Thoracic aorta (tissue), 2 donors: ENCODE measurements at places on chromosomes 13 and 19.

GRCh38 chr13:50012396-50013169, 2.7 kb upstream of the KCNRG start:
- DNase-seq, result no peak

DNA sequence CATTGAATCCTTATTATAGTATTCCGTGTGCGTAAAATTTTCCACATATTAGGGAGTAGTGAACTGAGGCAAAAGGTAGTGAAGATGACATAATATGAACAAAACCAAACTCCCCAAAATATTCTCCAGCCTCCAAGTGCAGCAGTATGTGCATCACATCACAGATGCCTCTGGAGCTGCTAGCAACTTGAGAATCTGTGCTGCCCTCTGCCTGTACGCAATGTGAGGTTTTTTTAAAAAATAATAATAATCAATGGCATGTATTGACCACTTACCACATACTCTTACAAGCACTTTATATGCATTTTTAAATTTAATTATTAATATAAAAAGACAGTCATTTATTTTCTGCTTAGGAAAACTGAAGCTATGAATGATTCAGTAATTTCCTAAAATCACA, 583.0 kb upstream of the SPRY2 start:
- DNase-seq, result no peak

- no peak for DNase-seq
These were observed 35.5 kb upstream of the RXFP2 start for GRCh38 chr13:31703780-31704179.

DNA sequence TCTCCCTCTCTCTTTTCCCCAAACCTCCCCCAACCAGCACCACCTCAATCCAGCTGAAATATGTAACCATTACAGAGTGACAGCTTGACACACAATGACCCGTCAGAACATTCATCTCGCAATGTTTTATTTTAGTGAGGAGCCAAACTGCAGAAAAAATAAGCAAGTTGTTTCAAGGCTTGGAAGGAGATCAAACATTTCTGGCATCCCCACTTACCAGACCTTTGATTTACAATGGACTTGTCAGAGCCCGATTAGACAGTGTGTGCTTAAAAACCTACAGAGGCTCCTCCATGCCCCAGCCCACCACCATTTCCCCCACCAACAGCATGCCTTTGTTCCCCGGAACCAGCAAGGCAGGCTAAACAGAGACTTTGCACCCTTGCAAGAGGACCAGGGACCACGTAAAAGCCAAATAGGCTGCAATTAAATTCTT, 382.8 kb upstream of the ZNF507 start:
- DNase-seq, result no peak

GRCh38 chr19:35360880-35361420, 2.7 kb downstream of the FFAR3 start:
- DNase-seq, result no peak

- no peak for DNase-seq
These were observed 24.4 kb upstream of the URAD start for GRCh38 chr13:28012896-28013295.

DNA sequence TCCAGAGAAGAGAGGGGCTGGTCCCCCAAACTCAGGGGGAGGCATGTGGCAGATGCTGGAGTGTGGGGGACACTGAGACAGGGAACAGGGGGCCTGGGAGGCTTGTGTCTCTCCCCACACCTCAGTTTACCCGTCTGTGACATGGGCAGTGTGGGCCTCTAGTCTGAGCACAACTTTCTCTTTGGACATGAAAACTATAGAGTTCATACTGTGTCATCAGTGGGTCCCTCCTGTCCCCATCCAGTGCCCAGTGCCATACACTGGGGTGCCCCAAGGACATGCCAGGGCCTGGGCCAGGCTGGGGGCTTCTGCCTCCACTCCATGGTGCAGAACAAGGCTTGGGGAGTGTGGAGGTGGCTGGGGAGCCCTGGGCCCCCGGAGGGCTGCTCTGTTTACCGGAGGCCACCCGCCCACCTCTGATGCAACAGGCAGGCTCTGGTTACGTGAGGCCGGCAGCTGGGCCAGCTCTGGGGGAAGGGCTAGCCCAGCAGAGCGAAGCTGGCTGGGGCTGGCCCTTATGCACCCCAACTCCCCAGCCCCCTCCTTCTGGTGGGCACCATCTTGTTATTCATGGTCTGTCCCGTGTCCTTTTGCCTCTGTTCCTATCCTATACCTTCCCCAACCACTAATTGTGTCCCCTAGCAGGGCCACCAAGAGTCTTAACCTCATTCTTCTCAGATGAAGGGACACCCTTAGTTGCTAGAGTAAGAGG, 1.9 kb upstream of the MEF2B start:
- no peak for DNase-seq

- DNase-seq, result no peak
These were observed 36.8 kb downstream of the PHF11 start for GRCh38 chr13:49532593-49532992.

- DNase-seq, result no peak
These were observed 7.2 kb downstream of the GADD45B start for GRCh38 chr19:2483084-2483483.

DNA sequence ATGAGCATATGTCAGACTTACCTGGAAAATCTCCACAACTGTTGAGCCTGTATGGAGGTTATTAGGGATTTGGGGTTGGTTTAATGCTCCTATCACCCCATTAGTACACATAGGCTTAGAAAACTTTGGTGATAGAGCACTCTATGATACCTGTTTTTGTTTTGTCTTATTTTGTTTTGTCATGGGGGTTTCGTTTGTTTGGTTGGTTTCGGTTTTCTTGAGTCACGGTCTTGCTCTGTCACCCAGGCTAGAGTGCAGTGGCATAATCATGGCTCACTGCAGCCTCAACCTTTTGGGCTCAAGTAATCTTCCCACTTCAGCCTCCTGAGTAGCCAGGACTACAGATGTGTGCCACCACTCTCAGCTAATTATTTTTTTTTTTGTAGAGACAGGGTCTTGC, 70.0 kb downstream of the MZT1 start:
- DNase-seq, result no peak

DNA sequence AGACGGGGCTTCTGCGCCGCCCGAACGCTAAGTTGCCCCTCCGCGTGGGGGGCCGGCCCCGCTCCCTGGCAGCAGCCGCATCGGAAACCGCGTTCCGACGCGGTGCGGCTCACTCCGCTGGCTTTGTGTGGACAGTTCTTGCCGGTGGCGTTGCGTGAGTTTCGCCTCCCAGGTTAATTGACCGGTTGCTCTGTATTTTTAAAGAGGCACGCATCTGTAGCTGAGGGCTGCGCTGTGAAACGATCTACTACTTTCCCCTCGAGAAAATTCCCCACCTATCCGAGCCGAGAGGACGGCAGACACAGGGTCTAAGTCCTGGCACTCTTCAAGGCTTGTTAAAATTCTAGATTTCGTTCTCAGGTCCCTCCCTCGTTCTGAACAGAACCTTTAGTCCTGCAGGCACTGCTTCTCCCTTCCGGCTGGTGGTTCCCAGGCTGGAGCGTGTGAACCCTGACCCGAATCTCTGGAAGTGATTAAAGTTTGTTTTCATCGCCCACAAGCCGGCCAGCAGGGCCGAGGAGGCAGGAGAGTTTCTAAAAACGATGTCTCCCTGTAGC, 933 bp downstream of the ARHGEF7 start:
- DNase-seq, result no peak

- no peak for DNase-seq
These were observed 1.2 kb downstream of the C5AR1 start for GRCh38 chr19:47310819-47311218.

DNA sequence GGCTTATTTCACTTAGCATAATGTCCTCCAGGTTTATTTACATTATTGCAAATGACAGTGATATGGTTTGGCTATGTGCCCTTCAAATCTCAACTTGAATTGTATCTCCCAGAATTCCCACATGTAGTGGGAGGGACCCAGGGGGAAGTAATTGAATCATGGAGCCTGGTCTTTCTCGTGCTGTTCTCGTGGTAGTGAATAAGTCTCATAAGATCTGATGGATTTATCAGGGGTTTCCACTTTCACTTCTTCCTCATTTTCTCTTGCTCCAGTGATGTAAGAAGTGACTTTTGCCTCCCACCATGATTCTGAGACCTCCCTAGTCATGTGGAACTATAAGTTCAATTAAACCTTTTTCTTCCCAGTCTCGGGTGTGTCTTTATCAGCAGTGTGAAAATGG, 109.6 kb downstream of the VWA8 start:
- DNase-seq, result no peak

GRCh38 chr13:97283888-97284287, 61.8 kb downstream of the MBNL2 start:
- no peak for DNase-seq

DNA sequence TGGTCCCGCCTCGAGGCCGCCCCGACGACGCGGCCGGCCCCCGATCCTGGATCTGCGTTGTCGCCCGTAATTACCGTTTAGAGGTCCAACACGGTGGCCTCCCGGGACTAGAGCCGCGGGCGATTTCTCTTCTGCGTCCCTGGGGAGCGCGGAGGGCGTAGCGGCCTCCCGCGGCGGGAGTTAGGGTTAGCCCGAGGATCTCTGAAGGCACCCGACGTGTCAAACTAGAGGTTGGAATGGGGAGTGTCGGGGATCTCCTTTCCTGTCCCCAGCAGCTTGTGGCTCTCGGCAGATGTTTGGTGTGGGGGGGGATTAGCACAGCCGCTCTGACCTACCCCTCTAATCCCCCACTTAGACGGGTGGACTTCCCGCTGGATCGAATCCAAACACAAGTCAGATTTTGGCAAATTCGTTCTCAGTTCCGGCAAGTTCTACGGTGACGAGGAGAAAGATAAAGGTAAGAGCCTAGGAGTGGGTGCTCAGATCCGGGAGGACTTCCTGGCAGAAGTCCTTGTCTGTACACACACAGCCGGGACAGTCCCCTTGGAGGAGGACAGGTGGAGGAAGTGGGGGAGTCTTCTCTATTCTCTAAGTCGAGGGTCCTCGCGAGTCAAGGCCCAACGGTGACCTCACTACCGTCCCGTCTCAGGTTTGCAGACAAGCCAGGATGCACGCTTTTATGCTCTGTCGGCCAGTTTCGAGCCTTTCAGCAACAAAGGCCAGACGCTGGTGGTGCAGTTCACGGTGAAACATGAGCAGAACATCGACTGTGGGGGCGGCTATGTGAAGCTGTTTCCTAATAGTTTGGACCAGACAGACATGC, 581 bp downstream of the CALR start:
- no peak for DNase-seq
